CD4-positive, alpha-beta T cell treated with Interleukin-12 subunit alpha and Interleukin-12 subunit beta, for 1 hour (primary cell): ENCODE measurements at places on chromosomes 4 and X.
A peak's percentile ranks its signal among the peaks of the same experiment; 100 is the strongest.

GRCh38 chr4:105329081-105329480 lies 144.8 kb downstream of the PPA2 start:
- DNase-seq: no peak

DNA sequence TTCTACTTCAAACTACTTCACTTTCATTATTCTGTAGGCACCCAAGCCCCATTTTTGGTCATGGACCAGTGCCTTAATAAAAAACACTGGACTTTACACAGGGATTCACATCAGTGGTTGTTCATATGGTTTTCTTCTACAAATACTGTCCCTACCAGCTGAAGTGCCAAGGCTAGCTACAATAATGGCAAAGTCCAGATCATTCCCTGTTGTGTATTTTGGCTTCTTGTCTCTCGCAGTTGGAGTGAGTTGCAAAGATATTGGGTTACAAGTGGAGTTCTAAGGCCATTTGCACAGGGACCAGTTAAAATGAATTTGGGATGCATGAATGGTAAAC lies 16.7 kb upstream of the ANKRD17 start:
- DNase-seq: no peak

- DNase-seq: no peak
Measured at GRCh38 chrX:19772822-19773628, 114.4 kb downstream of the SH3KBP1 start.

DNA sequence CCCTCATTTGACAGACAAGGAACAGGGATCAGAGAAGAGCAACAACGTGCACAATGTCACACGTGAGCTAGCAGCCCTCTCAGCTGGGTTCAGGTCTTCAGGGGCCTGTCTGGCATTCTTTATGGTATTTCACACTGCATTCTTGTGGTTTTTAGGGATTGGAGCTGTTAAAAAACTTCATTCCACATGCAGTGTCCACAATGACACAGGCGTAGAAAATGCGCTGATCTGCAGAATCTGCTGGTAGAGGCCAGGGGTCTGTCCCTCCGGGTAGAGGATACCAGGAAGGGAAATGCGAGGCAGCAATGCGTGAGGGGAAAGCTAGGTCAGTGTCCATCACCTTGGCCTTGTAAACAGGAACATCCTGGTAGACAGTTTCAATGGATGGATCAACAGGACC lies 36.6 kb downstream of the MAP7D3 start:
- DNase-seq: no peak

GRCh38 chr4:103429283-103429682 lies 231.1 kb upstream of the CENPE start:
- DNase-seq: no peak

- no peak for DNase-seq
Measured at GRCh38 chr4:176438401-176438800, 118.6 kb downstream of the SPCS3 start.

GRCh38 chrX:1430451-1430850 lies 22.3 kb downstream of the ASMTL start:
- DNase-seq: no peak

GRCh38 chr4:37685823-37686372 lies 278 bp downstream of the RELL1 start:
- DNase-seq: no peak

DNA sequence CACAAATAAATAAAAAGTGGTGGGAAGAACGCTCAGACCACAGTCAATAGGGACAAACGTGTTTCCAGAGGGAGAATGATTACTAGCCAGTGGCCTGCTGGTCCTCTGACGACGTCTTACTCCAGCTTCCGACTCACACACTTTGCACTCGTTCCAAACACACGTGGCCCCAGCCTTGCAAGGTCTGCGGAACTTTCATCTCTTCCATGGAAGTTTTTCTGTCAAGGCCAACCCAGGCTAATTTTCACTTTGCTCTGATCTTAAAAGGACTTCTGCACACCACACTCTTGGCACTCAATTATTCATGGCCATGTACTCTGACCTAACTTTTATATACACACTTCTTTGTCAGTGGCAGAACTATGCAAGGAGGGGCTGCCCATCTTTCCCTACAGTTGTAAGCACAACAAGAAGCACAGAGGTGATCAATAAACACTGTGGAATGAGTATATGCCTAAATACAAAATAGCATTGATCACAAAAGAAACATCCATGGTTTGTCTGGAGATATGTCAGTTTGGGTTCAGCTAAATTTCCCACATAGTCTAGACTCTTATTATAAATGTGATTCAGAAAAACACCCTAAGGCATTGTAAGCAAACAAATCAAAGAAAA lies 69.4 kb downstream of the STX18 start:
- no peak for DNase-seq

DNA sequence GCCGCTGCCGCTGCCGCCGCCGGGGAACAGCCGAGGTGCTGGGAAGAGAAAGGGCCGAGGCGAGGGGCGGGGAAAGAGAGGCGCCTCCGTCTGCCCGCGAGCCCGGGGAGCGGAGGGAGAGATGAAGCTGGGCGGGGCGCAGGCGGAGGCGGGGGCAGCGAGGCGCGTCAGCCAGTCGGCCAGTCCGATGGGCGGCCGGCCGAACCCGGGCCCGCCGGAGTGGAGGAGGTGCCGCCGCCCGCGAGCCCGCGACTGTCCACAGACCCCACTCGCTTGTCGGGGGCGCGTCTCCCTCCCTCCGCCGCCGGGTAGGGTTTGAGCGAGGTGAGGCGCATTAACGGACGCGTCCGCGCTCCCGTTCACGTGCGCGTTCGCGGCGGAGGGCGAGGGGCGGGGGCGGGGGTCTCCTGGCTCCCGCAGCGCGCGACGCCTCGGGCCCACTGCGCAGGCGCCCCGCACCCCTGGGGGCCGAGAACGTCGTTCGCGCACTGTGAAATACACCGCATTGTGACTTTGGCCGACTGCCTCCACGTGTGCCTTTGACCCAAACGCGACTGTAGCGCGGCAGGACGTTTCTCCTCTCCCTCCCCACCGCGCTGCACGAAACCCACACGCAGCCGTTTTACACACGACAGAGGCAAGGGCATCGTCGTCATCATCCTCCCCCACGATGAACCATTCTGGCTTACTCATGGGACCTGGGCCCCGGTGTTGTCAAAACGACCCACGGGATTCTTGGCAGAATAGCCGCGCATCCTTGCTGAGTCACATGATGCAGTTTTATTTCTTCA lies at the start of gene NUDT11:
Gene NUDT11 (minus strand): TSS at position 92 of the 791 bp plus-strand sequence. CDS start 148 bp downstream, outside the sequence.
- DNase-seq: peak; percentile 24

- DNase-seq: no peak
Measured at GRCh38 chr4:172134521-172134920, 321.3 kb downstream of the GALNTL6 start.

DNA sequence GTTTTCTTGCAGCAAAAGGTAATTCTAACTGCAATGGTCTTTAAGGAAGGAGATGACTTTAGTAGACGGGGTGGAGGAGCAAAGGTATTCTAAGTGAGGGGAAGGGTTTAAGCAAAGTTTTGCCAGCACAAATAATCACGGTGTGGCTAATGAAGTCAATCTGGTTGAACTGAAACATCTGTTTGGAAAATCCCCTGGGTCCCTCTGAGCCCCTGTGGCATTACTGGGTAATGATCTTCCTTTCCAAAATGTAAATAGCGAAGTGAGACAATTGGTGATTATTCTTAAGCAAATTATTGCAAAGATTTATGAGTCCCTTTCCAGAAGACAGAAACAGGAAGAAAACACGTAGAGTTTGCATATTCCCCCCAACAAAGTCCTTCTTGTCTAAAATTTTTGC lies 47.2 kb downstream of the FGFBP1 start:
- no peak for DNase-seq
